ENCODE measurements at places on chromosomes 5 and 9.

- no peaks in the 10 kb centered on the region for H3K27me3 ChIP-seq
- no peak overlapping the region for H3K4me3 ChIP-seq
- H3K4me1 ChIP-seq = no peaks in the 10 kb centered on the region
- no peak for DNase-seq
Measured at GRCh38 chr5:62432621-62433064, 20.1 kb downstream of the IPO11 start.

- peaks cover 1% of the 10 kb centered on the region for H3K36me3 ChIP-seq
- peaks cover 8% of the 10 kb centered on the region for H3K4me1 ChIP-seq
- no peaks in the 10 kb centered on the region for H3K27me3 ChIP-seq
- H3K4me3 ChIP-seq = peak overlapping the region; percentile 42
Measured at GRCh38 chr9:14301006-14301405, 12.9 kb downstream of the NFIB start.

DNA sequence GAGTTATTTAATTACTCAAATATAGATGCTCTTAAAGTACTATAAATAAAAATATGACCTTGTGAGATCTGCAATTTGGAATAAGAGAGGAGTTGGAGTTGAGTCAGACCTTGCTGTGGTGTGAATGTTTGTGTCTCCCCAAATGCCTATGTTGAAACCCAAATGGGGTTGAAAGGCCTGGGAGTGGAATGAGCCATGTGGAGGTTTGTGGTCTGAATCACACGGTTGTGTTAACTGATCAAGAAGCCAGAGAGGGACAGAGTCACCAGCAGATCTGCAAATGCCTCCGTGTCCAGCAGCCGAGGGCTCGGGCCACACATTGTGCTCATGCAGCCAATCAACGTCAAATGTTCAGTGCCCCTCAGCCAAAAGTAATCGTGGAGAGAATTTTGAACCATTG lies 404.4 kb downstream of the ICE1 start:
- H3K27ac ChIP-seq = no peak overlapping the region
- DNase-seq = no peak
- H3K4me1 ChIP-seq = no peaks in the 10 kb centered on the region
- H3K4me3 ChIP-seq = no peak overlapping the region
- no peaks in the 10 kb centered on the region for H3K27me3 ChIP-seq
- no peaks in the 10 kb centered on the region for H3K36me3 ChIP-seq

DNA sequence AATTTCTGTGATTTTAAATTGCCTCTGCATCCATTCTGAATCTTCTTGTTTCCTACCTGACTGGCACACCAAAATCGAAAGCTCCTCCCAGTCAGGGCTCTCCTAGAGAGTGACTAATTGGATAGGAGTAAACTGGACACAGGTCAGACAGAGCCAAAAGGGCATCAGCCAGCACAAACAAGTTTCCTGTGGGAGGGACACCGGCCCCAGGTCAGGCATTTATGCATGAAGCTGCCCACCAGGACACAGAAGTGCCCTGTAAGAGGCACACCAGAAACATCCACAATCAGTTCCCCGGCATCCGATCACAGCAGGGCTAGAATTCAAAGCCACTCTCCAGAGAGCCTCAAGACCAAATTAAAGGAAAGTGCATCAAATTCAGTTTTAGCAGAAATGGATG lies 78.4 kb downstream of the SFXN1 start:
- no peak overlapping the region for H3K4me3 ChIP-seq
- H3K27ac ChIP-seq = no peak overlapping the region
- no peak for DNase-seq
- H3K4me1 ChIP-seq = no peaks in the 10 kb centered on the region

GRCh38 chr5:84290161-84290560 lies 94.5 kb downstream of the EDIL3 start:
- no peak overlapping the region for H3K4me3 ChIP-seq
- H3K27me3 ChIP-seq = no peaks in the 10 kb centered on the region
- H3K27ac ChIP-seq = no peak overlapping the region
- no peak for DNase-seq
- H3K36me3 ChIP-seq = no peaks in the 10 kb centered on the region

- H3K27me3 ChIP-seq = no peaks in the 10 kb centered on the region
- H3K36me3 ChIP-seq = no peaks in the 10 kb centered on the region
- no peak overlapping the region for H3K4me3 ChIP-seq
- no peaks in the 10 kb centered on the region for H3K4me1 ChIP-seq
Measured at GRCh38 chr5:168710706-168711105, 131.5 kb upstream of the PANK3 start.

- H3K27ac ChIP-seq = peak overlapping the region; percentile 68
- H3K4me1 ChIP-seq = peaks cover 14% of the 10 kb centered on the region
- H3K4me3 ChIP-seq = peak overlapping the region; percentile 17
- H3K36me3 ChIP-seq = no peaks in the 10 kb centered on the region
- no peaks in the 10 kb centered on the region for H3K27me3 ChIP-seq
- no peak for DNase-seq
Measured at GRCh38 chr9:14155237-14155636, 158.7 kb downstream of the NFIB start.

DNA sequence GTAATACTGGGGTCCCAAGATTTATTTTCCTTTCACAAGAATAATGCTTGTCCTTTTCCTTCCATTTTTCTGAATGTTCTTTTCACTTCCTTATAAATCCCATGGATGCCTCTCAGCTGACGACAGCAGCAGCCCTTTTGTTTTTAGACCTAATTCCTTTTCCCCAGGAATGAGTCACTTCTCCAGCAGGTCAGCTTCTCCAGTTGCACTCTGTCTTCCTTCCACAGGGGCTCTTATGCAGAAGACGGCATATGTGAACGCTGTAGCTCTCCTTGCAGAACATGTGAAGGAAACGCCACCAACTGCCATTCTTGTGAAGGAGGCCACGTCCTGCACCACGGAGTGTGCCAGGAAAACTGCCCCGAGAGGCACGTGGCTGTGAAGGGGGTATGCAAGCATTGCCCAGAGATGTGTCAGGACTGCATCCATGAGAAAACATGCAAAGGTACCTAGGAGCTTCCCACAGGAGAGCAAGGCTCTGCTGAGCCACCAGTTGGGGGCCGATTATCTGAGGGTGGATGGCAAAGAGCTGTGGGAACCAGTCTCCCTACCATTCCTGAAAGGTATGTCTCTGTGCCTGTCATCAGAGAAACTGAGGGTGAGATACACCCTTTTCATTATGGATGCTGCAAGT lies 72.9 kb downstream of the RFK start:
- no peak for DNase-seq
- H3K4me3 ChIP-seq = no peak overlapping the region

DNA sequence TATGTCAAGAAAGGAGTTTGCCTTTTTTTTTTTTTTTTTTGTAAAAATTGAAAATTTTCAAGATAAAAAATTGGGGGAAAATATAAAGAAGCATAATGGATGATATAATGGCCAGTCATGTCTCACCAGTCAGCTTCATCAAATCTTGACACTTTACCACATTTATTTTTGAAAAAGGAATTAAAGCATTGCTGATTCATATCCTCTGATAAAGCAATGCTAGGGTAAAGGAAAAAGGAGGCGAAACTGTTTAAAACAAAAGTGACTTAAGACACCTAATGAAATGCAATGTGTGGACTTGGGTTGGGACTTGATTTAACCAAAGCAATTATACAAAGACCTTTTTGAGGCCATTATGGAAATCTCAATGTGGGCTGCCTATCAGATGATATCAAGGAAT lies 208.5 kb downstream of the ARHGAP26 start:
- H3K27me3 ChIP-seq = no peaks in the 10 kb centered on the region
- DNase-seq = no peak
- peaks cover 11% of the 10 kb centered on the region for H3K4me1 ChIP-seq
- no peaks in the 10 kb centered on the region for H3K36me3 ChIP-seq
- H3K4me3 ChIP-seq = no peak overlapping the region
- no peak overlapping the region for H3K27ac ChIP-seq

DNA sequence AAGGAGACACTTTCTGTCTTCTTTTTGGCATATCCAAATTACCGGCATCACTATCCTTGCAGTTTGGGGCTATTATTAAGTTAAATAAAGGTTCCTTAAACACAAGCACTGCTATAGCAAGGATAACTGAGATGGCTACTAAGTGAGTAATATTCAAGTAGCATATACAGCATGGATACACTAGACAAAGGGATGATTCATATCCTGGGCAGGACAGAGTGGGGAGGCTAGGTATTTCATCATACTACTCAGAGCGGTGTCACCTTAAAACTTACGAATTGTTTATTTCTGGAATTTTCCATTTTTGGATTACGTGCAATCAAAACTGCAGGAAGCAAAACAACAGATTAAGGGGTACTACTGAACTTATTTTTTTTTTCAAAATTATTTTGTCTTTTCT lies 54.1 kb downstream of the FER start:
- no peaks in the 10 kb centered on the region for H3K4me1 ChIP-seq
- DNase-seq = no peak
- H3K27me3 ChIP-seq = no peaks in the 10 kb centered on the region
- H3K36me3 ChIP-seq = no peaks in the 10 kb centered on the region

- H3K27ac ChIP-seq = no peak overlapping the region
- DNase-seq = no peak
- no peaks in the 10 kb centered on the region for H3K36me3 ChIP-seq
- H3K27me3 ChIP-seq = no peaks in the 10 kb centered on the region
- H3K4me3 ChIP-seq = no peak overlapping the region
Measured at GRCh38 chr5:95414451-95414850, 23.3 kb downstream of the FAM81B start.

DNA sequence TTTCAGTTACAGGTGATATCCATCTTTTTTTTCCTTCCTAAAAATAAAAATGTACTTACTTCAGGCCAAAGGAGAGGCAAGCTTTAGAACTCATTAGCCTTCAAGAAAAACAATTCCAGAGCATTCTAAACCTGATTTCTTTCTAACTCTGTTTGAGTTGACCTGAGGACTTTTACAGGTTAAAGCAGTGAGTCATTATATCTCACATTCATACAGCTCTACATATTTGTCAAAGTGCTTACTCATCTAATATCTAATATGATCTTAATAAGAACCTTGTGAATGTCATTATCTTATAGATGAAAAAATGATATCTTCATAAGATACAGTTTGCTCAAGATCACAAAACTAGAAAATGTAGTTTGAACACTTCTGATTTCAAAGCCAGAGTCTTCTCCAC lies 149.2 kb upstream of the CDKN2B start:
- no peak for DNase-seq
- H3K4me3 ChIP-seq = no peak overlapping the region
- H3K4me1 ChIP-seq = no peaks in the 10 kb centered on the region
- no peaks in the 10 kb centered on the region for H3K36me3 ChIP-seq

DNA sequence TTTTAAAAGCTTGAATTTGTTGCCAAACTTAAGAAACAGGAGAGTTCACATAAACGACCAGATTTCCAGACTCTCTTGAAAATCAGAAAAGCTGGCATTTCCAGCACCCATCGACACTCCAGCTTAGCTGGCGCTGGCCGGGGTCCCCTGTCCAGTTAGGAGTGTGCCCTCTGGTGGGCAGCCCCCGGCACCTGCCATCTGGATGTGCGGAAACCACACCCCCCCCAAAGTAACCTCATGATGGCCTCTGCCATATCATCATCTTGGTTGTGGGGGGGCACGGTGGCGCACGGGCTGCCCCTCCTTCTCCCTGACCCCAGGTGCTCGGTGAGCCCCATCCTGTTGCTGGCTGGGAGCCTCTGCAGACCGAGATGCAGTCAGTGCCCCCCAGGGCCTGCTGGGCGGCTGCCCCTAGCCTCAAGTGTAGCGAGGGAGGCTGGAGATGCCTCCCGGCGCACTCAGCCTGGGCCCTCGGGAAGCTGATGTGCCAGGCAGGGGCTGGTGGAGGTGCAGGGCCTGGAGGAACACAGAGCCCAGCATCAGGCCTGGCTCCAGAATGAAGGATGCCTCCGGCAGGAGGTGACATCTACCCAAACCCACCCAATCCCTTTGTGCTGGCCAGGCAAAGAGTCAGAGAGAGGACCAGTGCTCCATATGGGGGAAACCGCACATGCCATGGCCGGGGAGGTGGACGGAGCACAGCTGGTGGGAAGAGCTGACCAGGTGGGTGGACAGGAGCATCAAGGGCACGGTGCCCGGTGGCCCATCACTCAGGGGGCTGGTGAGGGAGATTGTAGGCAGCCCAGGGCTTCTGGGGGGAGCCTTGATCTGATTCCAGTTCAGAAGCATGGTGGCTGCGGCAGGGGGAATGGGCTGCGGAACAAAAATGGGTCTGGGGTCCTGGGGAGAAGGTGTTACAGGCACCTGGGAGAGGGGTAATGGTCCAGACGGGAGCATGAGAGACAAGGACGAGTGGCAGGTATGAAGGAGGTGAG lies 70.6 kb downstream of the ADAMTS2 start:
- DNase-seq = no peak
- H3K27ac ChIP-seq = peak overlapping the region; percentile 97
- no peaks in the 10 kb centered on the region for H3K27me3 ChIP-seq
- no peaks in the 10 kb centered on the region for H3K36me3 ChIP-seq

DNA sequence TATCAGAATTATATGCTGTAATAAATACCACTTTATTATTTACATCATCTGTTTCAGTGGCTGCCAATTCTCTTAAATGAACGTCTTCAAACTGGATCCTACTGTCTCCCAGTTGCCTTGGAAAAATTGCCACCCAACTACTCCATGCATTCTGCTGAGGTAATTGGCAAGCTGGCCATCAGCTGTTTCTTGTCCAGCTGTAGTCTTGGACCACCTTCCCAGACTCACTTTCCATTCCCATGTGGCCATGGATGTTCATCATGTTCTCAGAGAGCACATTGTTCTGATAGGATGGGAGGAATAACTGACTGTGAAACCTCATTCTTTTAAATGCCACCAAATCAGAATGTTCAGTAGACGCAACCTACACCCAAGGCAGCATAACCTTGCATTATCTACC lies 157.5 kb downstream of the DOCK8 start:
- no peak overlapping the region for H3K4me3 ChIP-seq
- no peak for DNase-seq
- H3K4me1 ChIP-seq = no peaks in the 10 kb centered on the region
- H3K27ac ChIP-seq = no peak overlapping the region
- H3K36me3 ChIP-seq = no peaks in the 10 kb centered on the region

- H3K4me1 ChIP-seq = no peaks in the 10 kb centered on the region
- no peaks in the 10 kb centered on the region for H3K36me3 ChIP-seq
- no peaks in the 10 kb centered on the region for H3K27me3 ChIP-seq
- peak; percentile 67 for DNase-seq
- H3K4me3 ChIP-seq = no peak overlapping the region
Measured at GRCh38 chr5:55146543-55147151, 13.3 kb upstream of the GPX8 start.

- H3K27me3 ChIP-seq = no peaks in the 10 kb centered on the region
- no peak for DNase-seq
- no peak overlapping the region for H3K27ac ChIP-seq
Measured at GRCh38 chr5:133430095-133430494, 182.2 kb downstream of the FSTL4 start.

DNA sequence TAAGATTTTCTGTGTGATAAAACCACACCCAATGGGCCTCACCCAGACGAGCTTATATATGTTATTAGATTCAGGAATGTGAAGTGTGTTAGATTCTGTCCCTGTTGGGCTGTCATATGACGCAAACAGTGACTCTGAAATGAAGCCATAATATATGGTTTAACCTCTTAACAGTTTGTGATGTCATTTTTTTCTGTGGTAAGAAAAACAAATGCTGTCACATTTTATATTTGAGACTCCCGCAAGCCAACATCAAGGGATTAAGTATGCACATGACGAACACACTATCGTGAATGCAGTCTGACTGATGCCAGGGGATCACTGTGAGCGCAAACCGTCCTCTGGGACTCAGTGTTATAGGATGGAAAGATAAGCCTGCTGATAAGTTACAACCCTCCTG lies 321.7 kb downstream of the SH3GL2 start:
- no peak for DNase-seq
- H3K36me3 ChIP-seq = no peaks in the 10 kb centered on the region
- H3K27ac ChIP-seq = no peak overlapping the region
- H3K4me3 ChIP-seq = no peak overlapping the region
- H3K27me3 ChIP-seq = peaks cover 23% of the 10 kb centered on the region

- no peak overlapping the region for H3K4me3 ChIP-seq
- H3K36me3 ChIP-seq = no peaks in the 10 kb centered on the region
- H3K27ac ChIP-seq = no peak overlapping the region
- H3K27me3 ChIP-seq = no peaks in the 10 kb centered on the region
- no peak for DNase-seq
- no peaks in the 10 kb centered on the region for H3K4me1 ChIP-seq
Measured at GRCh38 chr9:16368237-16369087, 502.0 kb downstream of the BNC2 start.

Measured in breast epithelium (tissue), 4 donors.